ENCODE measurements at places on chromosomes 16 and 17.

GRCh38 chr16:57815987-57816745 is 13.9 kb upstream of the KIFC3 start:
- peak; percentile 71 for DNase-seq

GRCh38 chr16:67959536-67960329 is 8.7 kb downstream of the SLC12A4 start:
- no peak for DNase-seq

- no peak for DNase-seq
Observed at GRCh38 chr17:61225178-61225882, 174.3 kb upstream of the TBX2 start.

DNA sequence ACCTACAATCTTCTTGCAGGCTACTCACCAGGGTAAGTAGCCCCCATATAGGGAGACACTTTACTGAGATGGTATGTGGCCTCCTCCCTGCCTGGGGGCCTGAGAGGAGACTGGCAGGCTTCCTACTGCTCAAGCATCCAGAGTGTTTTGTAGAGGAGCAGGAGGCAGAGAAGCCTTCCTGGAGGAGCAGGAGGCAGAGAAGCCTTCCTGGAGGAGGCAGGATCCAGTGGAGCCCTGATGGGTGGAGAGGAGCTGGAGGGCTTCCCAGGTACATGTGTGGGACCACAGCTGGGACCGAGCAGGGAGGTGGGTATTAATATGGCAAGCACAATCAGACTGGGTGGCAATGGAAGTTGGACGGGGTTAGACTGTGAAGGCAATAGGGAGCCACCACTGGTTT is 2.1 kb upstream of the ADGRG5 start:
- DNase-seq, result no peak

DNA sequence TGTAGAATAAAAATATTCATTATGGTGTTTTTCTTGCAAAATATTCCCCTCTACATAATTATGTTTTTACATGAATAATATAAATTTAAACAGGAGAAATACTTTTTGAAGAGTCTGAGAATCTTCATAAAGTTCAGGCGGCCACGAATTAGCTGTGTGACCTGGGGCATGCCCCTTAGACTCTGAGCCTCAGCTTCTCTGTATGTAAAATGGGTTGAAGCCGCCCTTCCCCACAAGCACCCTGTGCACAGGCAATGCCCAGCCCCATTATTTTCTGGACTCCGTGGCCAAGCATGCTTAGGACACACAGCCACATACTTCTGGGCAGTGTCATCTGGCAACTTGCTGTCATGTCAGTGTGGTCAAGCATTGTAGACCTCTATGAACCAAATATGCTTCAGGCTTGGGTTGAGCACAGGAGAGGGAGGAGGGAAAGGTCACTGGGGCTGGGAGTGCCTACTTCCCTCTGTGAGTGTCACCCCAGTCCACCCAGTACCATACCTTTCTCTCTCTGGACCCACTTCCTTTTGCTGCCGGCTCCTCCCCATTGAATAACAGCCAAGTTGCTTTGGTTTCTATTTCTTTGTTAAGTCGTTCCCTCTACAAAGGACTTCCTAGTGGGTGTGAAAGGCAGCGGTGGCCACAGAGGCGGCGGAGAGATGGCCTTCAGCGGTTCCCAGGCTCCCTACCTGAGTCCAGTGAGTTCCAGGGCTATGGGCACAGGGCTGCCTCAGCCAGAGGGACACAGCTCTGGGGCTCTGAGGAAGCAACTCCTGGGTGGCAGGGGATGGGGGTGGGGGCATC is at the start of gene LGALS9:
TSS of gene LGALS9 (plus strand) at position 582 of the 804 bp plus-strand sequence. CDS start at position 660, 78 bp downstream.
- no peak for DNase-seq

DNA sequence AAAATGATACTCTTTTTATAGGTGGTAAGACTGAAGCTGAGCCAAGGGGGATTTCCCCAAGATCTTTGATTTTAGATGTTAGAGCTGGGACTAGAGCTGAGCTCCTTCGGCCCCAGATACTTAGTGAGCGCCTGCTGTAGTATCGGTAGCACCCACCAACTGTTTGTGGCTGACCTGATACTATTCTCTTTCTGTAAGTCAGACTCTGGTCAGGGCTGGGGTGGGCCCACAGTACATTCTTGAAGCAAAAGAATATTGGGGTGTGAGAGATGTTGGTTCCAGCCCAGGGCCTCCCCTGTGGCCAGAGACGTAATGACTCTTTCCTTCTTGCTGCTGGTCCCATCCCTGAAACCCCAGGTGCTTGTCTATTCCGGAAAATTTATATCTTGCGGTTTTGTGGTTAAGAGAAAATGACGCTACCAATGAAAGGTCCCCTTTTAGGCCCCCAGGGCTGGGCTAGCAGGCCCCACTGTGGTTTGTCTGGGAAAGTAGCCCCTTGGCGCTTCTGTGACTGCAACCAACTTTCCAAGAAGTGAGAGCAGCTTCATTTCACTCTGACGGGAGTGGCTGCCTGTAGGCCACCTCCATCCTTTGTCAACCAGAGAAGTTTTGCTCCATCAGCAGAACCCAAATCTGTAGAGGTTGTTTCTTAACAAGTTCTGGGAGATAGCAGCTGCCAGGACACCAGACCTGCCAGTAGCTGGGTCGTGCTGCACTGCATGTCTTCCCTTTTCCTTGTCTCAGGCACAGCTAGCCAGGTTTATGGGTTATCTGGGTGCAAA is 86.4 kb upstream of the LGALS9 start:
- DNase-seq, result no peak

DNA sequence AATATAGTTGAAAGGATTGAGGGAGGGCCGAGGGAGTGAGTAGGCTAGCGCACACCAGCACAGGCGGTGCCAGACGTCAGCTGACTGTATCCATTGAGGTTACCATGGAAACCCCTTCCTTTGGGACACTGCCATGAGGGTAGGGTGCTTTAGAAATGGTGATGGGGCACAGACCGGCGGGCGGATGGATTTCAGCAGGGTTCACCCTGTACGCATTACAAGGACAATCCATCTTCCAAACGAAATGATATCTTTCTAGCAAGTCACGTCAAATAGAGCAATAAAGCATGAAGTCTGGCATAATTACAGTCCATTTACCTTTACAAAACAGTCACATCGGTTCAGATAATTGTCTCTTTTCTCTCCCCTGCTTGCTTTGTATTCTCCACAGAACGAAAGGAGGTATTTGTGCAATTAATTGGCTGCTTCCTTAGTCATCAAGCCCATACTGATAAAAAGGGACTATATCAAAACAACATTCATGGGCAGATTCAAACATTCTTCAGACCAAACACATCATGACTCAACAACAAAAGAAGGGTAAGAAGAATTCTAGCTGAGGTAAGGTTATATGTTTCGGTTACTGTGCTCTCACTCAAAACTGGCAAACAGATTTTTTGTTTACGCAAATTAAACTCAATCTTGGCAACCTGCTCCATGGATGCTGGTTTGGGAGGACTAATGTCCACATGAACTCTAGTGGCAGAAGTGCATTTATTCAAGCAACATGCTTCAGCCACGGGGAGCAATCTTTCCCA is 140.6 kb downstream of the CDK5R1 start:
- no peak for DNase-seq

DNA sequence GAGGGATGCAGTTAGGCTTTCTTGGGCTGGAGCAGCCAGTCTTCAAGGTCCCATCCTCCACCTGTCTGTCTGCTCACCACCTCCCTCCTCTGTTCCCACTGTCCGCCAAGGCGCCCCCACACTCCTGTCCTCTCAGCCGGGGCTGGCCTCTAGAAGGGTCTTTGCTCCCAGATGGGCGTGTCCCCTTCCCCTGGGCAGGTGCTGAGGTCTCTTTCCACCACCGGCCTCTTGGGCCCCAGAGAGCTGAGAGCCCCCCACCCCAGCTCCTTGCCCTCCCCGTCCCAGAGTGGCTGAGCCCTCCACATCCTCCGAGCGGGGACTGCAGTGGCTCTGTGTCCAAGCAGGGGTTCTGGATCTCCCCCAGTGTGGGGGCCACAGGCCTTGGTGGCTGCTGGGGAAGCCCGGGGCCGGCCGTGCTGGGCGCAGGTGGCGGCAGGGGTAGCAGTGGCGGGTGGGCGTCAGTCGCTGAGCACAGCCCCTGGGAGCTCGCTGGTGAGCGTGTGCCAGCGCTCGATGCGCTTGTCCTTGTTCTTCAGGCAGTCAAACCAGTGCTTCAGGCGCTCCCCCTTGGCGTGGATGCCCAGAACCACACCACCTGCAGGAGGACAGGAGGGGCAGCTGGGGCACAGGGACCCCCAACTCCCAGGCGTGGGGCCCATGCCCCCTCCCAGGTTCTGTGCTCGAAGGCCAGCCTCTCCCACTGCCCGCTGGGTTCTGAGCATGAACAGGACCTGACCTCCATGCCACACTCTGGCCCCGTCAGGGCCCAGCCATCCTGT is 9.8 kb downstream of the SCGB1C2 start:
- no peak for DNase-seq

DNA sequence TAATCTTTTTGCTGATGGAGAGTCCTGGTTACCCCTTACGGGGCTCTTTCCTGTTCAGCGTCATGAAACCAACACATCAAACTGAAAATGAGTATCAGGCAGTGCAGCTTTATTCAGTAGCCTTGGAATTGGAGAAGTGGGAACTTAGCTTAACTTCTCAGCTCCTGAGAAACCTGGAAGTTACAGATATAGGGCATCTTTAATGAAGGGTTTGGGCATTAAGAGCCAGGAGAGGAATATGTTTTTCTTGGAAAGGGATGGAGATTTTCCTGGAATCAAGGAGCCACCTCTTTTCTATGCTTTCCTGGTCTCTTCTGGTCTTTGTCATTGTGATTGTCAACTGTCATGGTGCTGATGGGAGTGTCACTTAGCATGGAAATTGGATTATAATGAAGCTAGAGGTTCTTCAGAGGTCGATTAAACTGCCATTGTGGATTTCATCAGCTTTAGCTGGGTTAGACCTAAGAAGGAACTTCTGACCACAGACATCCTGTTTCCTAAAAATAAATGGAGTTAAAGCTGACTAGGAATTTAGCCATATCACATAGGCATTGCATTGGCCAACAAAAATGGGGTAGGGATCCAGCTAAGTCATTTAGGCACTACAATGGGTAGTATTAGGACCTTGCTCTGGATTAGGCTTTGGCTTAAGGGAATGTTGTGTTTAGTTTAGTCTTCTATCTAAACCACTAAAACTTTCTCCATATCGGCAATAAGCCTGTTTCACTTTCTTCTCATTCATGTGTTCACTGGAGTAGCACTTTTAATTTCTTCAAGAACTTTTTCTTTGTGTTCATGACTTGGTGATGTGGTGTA is 186.4 kb downstream of the BCAS3 start:
- DNase-seq, result peak; percentile 5

DNA sequence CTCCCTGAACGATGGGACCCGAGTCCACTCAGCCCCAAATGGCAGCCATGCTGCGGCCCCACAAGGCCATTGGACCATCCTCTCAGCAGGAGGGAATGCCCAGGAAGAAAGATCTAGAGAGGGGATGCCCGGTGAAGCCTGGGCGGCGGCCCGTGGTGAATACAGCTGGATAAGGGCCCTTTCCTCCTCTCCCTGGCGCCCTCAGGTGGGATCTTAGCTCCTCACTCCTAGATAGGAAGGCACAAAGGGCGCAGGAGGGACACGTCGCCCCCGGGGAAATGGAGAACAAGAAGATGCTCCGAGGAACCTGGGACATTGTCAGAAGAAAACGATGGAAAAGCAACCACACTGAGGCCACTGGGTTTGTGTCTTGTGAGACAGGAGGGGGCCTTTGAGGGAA is 2.5 kb downstream of the CD300C start:
- no peak for DNase-seq

- DNase-seq, result no peak
Observed at GRCh38 chr16:1533443-1533951, at the start of gene TMEM204. Gene TMEM204 (plus strand): TSS chr16:1533666. CDS start chr16:1534276, 610 bp downstream.

DNA sequence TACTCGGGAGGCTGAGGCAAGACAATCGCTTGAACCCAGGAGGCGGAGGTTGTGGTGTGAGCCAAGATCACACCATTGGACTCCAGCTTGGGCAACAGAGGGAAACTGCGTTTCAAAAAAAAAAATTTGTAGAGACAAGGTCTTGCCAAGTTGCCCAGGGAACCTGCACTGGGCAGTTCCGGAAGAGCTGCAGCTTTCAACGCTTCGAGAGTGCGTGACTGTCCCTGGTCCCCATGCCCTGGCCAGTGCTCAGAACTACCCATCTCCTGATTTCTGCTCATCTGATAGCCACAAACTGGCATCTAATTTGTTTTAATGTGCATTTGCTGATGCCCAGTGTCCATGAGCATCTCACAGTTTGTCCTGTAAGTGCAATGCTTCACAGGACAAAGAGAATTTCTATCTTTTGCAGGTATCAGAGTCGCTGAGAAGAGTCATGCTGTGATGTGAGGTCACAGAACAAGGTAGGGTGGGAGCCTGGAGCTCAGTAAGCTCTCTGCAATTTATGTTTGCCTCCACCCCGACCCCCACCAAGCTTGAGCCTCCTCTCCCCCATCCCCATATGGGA is 3.9 kb downstream of the ACTG1 start:
- DNase-seq, result no peak

GRCh38 chr16:58842746-58843145 is 108.6 kb upstream of the GOT2 start:
- DNase-seq, result no peak

- peak; percentile 94 for DNase-seq
Observed at GRCh38 chr16:72291531-72291981, 119.6 kb upstream of the PMFBP1 start.

DNA sequence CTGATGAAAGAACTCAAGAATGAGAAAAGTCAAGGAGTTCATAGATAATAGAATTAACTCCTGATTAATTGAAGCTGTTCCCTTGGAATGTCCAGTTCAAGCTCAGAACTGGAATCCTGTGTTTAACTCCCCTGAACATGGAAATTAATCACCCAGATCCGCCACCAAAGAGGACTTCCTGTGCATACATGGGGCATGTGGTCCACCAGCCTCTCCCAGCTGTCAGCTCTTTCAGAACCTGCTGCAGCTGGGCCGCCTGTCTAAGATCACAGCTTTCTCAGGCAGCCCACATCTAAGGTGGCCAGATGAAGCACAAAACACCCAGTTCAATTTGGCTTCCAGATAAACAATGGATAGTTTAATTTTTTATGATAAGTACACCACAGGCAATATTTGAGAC is 203.7 kb upstream of the COX10 start:
- DNase-seq, result no peak

DNA sequence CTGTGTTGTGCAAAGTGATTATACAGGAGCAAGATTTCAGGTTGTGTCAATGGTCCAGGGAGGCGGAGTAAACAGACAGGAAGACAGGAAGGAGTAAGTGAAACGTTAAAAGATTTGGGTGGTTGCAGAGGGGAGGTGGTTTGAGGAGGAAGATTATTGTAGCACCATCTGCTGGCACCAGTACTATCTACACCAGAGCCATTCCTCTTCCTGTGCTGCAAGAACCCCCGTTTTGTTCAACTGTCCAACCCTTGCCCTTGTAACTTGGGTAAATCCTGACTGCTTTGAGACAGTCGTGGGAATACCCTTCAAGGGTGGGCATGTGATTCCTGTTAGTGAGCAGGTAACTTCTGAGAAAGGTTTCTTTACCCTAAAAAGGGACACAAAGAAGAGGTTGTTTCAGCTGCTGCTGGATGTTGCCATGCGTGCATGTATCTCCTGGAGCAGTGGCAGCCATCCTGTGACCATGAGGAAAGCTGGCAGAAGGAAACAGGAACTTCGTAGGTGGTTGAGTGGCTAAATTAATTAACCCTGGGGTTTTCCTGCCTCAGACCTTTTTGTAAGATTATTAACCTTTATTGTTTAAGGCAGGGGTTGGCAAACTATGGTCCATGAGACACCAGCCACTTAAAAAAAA is 124.1 kb downstream of the PRKCA start:
- no peak for DNase-seq

GRCh38 chr17:3814361-3814760 is 13.4 kb upstream of the ITGAE start:
- no peak for DNase-seq

Data from non-pigmented ciliary epithelial cell (primary cell).